Effector CD4-positive, alpha-beta T cell (primary cell): ENCODE measurements at places on chromosomes 13 and 19.

DNA sequence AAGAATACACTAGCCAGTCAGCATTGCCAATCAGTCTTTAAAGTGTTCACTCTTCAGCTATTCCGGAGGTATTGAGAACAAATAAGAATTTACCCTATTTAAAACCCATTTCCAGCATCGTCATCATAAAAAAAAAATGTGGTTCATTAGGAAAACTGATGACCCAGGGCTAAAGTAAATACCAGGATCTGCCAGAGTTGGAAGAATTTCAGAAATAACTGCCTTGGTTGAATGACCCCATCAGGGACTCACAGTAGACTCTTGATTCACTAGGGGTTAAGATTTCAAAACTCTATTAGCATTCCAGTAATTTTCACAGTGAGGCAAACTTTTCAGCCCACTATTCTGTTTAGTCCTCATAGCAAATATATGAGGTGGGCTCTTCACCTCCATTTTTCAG lies 377.0 kb downstream of the ITGBL1 start:
- DNase-seq = no peak

- no peak for DNase-seq
Measured at GRCh38 chr13:104404325-104404724, 1338.1 kb upstream of the SLC10A2 start.

DNA sequence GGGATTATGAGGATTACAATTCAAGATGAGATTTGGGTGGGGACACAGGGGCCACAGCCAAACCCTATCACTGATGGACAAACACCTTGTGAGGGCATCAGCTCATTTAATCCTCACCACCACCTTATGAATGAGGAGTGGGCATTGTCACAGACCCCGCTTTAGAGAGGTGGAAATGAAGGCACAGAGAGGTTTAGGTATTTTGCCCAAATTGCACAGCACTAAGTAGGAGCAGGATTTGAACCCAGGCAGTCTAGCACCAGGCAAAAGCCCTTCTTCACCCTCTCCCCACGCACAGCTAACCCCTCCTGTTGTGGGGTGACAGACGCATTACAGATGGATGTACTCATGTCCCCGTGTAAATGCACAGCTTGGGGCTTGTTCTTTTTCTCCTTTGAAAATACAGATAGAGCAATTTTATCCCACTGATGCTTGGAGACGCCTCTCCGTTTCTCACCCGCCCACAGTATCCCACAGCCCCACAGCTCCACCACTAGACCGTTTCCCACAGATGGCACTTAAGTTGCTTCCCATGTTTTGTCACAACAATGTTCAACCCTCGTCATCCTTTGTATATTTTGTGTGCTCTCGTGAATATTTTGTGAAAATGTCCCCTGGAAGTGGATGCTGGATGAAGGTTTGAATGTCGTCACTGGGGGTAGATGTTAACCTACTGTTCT lies 48.2 kb downstream of the ANKRD10 start:
- no peak for DNase-seq

DNA sequence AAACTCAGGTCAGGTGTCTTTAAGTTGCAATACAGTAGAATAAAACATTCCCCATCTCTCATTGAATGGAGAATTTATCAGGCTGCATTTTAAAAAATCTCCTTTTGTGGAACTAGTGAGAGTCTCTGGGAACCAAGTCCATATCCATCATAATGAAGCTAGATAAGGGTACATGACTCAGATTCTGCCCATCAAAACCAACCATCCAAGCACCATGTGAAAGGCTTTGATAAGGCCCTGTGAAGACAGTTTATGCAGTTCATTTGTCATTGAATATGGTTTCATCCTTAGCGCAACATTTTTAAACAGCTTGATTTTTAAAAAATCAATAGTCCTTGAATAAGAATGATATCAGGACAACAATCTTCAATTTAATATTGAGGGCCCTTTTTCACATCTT lies 56.3 kb upstream of the DIAPH3 start:
- no peak for DNase-seq

GRCh38 chr13:26561651-26562511 lies 4.4 kb downstream of the WASF3 start:
- no peak for DNase-seq

DNA sequence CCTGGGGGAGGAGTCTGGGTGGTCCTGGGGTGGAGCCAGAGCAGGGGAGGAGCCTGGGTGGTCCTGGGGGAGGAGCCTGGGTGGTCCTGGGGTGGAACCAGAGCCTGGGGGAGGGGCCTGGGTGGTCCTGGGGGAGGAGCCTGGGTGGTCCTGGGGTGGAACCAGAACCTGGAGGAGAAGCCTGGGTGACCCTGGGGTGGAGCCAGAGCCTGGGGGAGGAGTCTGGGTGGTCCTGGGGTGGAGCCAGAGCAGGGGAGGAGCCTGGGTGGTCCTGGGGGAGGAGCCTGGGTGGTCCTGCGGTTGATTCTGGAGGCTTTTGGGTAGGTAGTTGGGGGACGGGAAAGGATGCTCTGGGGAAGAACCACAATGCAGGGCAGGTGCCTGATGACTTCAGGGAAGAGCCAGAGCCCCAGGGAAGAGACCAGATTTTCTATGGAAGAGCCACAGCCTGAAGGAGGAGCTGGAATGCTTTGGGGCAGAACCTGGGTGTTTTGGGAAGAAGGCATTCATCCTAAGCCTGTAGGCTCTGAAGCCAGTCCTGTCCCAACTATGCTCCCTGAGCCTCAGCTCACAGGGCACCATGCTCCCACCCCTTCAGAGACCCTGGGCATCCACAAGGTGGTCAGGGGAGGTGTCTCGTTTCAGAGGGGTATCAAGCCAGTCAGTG lies 15.0 kb downstream of the MRPS12 start:
- no peak for DNase-seq

DNA sequence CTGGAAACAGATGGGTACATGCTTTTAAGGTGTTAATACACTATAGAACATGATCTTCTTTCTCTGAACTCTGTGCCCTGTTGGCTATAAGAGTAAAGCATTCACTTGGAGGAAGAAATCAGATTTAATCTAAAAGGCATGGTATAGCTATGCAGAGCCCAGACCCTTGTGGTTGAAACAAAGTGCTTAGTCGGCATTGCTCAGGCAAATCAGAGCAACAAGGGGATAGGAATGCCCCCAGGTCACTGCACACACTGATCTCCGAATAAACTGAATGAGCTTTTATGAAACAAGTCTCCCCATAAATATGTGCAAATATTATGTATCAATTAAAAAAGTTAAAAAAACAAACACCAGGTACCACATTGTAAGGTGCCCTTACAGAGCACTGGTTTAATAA lies 52.0 kb upstream of the RGCC start:
- no peak for DNase-seq

DNA sequence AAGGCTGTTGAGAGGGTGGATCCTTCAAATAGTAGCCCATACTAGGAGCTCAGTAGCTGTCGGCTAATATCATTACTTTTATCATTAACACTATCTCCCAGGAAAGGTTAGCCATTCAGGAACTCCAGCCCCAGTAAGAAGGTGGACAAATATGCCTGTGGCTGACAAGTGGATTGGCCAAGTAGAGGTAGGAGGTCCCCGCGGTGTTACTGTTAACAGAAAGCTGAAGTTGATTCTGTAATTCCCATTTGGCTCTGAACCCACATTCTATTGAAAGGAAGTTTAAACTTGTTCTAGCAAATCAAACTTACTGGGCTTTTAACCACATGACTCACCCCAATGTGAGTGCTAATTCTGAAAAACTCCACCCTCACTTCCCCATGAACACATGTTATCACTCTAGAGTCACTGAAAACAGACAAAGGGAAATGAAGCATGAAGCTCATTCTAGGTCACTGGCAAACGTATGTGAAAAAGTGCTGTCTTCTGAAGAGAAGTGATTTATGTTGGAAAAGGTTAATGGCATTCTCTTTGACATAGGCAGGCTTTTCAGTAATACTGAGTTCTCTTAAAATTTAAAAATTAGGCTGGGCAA lies 273.5 kb downstream of the FGF14 start:
- no peak for DNase-seq

- DNase-seq = no peak
Measured at GRCh38 chr13:46844431-46844830, 47.5 kb upstream of the ESD start.

DNA sequence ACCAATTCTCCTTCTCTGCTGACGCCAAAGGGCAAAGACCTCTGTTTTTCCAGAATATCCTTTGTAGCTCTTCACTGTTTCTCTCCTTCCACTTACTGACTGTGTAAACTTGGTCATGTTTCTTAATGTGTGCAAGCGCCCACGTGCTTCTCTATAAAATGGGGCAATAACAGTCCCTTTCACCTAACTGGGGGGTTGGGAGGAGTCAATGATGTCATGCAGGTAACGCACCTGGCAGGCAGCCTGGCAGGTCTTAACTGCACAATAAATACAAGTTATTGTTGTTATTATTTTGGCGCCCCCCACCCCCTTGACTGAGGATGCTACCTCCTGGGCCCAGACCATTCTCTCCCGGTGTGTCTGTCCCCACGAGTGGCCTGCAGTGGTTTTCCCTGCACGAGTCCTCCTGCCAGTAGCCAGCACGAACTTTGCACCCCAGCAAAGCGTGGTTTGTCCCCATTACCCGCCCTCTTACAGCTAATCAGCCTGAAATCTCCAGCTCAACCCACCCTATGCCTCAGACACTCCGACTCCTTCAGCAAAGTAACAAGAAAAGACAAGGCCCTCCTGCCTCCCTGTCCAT lies 5.3 kb downstream of the SBSN start:
- no peak for DNase-seq

- no peak for DNase-seq
Measured at GRCh38 chr13:99067159-99067985, 89.5 kb upstream of the DOCK9 start.

DNA sequence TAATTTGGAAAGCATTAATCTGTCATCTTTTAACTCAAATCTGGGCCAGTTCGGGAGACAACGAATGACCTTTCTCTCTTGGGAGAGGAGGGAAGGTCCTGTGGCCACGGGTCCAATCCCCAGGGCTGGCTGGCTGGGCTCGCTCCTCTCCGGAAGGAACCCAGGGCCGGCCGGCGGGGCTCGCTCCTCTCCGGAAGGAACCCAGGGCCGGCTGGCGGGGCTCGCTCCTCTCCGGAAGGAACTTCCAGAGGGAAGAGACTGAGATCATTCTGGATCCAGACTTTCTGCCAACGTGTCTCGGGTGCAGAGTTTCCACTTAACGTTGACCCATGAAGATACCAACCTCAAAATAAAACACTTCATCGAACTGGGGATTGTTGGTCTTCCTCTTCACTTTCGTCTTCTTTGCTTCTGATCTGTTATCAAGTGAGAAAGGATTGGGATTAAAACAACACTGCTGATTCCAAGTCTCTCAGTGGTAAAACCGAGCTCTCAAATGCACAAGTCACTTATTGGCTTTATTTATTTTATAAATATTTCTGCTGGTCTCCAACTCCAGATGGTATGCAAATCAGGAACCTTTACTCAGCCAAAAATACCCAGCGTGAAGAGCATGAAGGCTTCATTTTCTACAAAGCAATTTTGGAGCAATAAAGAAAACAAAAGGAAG lies 53.3 kb upstream of the C13orf46 start:
- no peak for DNase-seq

- DNase-seq = no peak
Measured at GRCh38 chr13:88162076-88162702, 491.0 kb downstream of the SLITRK5 start.

DNA sequence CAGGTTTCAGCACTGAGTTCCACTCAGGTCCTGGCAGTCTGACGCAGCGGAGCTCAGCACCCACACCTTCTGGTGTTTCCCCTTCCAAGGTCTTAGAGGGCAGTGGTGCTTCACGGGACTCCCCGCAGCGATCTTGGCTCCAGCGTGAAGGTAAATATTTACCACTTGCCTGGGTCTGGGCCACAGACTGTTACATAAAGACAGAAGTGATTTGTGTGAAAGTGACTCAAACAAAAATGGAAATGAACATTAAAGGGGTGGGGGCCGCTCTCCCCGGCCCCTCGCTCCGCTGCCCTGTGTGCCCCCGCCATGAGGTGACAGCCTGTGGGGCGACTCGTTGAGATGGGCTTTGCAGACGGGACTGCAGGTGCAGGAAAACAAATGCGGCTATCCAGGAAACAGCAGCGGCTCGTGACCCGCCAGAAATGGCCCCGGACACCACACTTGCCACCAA lies 55.0 kb downstream of the GGACT start:
- no peak for DNase-seq

DNA sequence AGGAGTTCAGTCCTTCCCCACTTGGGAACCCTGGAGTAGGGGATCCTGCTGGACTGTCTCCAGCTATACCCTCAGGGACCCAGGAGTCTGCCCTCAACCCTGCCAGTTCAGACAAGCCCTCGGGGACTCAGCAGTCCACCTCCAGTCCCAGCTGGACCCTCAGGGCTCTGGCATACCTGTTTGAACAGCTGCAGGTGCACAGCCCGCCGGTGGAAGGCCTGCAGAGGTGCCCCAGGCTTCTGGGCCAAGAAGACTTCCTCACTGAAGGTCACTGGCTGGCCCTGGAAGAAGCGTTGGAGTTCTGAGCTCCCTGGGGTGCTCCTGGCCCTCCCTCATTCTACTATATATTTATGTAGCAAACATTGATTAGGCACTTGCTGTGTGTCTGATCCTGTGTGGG lies 8.6 kb downstream of the CRB3 start:
- no peak for DNase-seq

- DNase-seq = no peak
Measured at GRCh38 chr13:60654415-60654814, 257.4 kb downstream of the TDRD3 start.

GRCh38 chr13:74040200-74040599 lies 94.0 kb downstream of the KLF12 start:
- DNase-seq = peak; percentile 9

GRCh38 chr13:113035213-113035800 lies 66.3 kb downstream of the MCF2L start:
- no peak for DNase-seq

DNA sequence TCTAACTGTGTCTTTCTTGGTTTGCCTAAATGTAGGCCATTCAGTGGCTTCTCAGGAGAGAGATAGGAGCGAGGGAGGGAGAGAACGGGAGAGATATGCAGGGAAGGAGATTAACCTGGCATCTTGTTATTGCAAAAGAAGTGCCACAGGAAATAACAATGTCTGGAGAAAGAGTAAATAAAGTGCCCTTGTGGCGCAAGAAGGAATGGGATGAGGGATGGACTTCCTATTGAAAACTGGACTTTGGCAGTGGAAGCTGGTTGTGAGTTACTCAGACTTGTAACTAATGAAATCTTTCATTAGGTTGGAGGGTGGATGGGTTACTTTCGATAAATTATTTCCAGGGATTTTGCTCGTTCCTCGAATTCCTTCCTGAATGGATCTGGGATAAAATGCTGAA lies 136.1 kb downstream of the LACC1 start:
- no peak for DNase-seq

DNA sequence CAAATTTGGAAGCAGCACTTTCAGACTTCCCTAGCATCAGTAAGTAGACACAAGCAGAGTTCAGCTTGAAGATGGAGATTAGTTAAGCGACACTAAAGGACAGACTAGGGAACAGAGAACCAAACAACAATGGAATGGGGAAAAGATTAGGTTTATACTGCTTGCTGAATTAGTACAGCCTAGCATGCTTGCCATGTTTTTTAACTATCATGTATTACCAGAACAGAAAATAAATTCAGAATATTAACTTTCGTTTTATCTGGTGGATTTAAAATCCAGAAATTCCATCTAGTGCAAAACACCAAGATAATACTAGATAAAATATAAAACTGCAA lies 451.5 kb upstream of the SLC10A2 start:
- no peak for DNase-seq

- DNase-seq = no peak
Measured at GRCh38 chr19:6935618-6936017, 48.2 kb downstream of the ADGRE1 start.
